Suppressor macrophage (primary cell): ENCODE measurements at places on chromosomes 4 and X.

DNA sequence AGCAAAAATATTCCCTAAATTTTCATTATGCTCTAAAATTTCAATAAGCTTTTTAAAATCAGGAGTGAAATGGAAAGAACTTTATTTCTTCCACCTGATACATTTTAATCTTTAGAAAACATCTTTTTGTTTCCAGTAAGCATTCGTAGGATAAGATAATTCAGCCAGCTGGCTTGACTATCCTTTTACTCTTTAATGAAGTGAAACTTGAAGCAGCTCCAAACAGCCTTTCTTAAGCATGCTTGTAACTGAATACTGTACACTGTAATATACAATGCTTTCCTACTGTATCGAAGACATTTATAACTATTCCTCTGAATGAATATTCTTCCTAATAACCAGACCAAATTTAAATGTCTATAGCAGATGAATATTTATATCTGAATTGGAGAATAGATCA lies 98.8 kb downstream of the KLHL4 start:
- DNase-seq, result no peak

DNA sequence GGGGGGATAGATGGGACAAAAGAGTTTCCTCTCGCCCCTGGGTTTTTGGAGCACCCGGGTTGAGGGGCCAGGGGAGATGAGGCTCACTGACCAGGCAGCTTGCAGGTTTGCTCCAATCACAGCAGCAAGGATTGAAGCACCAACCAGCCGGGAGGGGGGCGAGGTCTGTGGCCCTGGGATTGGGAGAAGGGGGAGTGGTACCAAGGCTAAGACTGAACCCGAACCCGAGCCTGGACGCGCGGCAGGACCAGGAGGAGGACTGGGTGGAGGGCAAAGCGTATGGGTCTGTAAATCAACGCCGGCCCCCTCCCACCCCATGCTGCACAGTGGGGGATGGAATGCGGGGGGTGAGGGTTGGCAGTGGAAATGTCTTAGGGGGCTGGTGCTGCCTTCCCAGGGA lies 3.5 kb downstream of the SOX3 start:
- no peak for DNase-seq

- DNase-seq, result no peak
Observed at GRCh38 chr4:66564901-66565651, 894.8 kb upstream of the EPHA5 start.

DNA sequence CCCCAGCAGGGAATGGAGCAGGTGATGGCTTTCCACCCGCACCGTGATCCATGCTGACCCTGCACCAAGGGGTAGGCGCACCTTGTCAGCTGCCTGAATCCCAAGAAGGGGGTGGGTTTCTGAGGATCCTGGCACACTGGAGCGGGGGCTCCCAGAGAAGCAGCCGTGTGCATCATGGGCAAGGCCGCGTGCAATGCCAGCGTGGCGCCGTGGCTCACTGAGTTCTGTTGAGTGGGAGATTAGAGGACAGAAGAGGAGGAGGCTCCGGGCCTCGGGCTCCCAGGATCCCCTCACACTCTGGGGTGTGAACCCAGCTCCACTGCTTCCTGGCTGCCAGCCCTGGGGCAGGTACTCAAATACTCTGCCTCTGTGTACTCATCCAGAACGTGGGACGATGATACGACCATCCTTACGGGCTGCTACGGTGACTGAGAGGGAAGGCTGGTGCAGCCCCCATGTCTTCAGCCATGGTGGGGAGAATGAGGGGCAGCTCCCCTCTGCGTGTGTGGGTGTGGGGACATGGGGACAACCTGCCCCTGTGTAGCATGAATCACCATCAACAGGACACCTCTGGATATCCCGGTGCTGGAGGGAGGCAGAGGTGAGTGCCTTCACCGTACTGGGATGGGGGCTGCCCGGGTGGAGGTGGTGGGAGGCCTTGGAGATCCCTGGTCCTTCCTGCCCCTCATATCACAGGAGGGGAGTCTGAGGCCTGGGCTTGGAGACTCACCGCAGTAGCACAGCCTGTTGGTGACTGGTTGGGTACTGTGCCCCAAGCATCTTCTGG lies 52.6 kb downstream of the CPZ start:
- no peak for DNase-seq

- no peak for DNase-seq
Observed at GRCh38 chr4:1371176-1372165, 24.5 kb downstream of the UVSSA start.

DNA sequence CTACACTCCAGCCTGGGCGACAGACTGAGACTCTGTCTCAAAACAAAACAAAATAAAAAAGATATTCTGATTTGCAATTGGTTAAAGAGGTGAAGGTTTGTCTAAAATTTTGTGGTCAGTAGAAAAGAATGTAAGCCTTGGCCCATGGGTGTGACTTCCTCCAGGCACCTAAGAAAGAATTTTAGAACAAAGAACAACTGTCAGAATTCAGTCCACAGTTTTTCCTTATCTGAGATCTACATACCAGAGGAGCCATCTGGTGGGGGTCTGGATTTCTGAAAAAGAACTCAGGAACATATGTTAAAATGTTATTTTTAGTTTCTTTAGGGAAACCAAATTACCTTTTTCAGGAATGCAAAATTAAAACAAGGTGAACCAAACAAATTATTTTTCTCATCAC lies 434.1 kb downstream of the ANKRD50 start:
- no peak for DNase-seq

DNA sequence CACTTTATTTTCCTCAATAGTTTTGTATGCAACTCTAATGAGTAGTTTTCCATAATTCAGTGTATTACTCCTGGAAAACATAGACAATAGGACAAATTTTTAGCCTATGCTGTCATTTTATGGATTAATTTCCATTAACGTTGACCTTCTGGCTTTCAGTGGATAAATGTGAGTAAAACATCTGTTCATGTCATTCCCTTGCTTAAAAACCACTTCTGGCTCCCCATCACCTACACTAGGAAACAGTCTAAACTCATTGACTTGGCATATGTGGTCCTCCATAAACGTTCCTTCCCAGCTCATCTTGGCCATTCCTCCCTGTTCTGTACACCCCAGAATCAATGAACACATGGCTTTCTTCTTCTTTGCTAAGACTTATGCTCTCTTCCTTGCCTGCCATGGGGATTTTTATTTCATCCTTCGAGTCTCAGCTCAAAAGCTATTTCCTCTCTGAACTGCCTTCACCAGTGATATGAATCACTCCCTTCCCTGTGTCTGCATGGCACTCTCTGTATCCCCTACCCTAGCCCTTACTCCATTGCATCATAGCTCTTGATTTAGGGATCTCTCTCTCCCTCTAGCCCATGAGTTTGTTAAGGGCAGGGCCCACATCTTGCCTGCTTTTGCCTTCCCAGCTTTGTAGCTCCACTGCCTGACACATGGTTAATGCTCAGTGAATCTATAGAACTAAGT lies 34.8 kb downstream of the DOCK11 start:
- peak; percentile 21 for DNase-seq

DNA sequence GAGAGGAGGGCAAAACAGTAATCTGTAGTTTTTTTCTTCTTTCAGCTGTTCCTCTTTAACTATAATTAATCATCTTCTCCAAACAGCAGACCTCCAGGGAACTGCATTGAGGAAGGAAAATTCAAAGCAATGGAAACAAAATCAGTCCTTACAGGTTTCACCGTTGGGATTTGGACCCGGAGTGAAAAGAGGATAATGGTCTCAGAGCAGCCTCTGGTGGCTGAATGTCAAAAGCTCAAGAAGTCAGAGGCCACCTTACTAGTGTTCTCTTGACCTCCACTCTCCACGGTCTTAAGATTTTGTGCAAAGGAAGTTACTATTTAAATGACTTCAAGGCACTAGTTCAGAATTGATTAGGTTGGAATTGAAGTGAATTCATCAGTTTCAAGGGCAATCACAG lies 16.0 kb upstream of the MID1 start:
- peak; percentile 20 for DNase-seq

GRCh38 chr4:42466273-42466844 lies 69.1 kb downstream of the SHISA3 start:
- DNase-seq, result no peak

DNA sequence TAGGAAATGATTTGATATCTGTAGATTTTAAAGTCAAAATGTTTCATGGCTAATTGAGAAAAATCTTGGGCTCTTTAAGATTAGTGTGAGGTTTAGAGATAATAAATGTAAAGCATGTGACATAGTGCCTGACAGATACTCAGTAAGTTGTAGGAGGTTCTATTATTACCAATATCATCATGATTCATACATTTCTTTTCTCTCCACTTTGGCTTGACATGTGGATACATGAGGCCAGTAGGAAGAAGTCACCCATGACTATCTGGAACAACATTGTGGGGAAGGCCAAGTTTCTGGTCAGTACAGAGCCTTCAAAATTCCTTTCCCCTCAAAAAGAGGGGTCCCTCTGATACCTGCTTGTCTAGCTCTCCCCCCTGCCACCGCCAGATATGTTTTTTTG lies 91.2 kb upstream of the SORBS2 start:
- DNase-seq, result peak; percentile 44

GRCh38 chr4:168803732-168804131 lies 206.3 kb downstream of the CBR4 start:
- no peak for DNase-seq

DNA sequence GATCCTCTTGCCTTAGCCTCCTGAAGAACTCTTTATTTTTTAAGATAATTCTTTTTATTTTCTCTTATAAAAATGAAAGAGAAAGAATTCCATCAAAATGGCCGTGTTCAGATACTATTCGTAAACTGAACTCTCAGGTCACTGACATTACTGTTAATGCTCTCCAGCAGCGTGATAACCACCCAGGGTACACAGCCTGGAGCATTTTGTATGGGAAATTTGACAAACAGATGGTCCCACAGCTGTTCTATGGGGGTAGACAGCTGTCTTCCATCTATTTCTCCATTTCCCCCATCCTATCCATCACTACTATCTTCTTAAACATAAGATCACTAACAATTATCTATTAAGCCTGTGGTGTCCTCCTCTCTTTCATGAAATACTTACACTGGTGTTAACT lies 47.8 kb downstream of the SYNPO2 start:
- DNase-seq, result no peak

DNA sequence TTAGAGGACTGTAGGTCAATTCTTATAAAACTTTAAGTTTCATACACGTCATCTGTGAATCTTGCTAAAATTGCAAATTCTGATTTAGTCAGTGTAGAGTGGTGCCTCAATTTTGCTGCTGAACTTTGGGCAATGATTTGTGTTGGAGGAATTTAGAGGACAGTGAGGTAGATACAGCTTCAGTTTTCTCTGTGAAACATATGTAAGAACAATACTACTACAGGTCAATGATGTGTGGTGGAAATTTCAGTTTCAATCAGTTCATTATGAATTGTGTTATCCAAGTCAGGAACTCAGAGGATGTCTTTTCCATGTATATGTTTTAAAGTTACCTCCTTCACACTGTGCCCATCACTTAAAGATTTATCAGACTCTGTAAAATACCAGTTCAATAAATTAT lies 1597.8 kb upstream of the PCDH10 start:
- DNase-seq, result no peak

GRCh38 chrX:138908577-138908976 lies 197.1 kb upstream of the FGF13 start:
- DNase-seq, result no peak

- peak; percentile 42 for DNase-seq
Observed at GRCh38 chrX:1516596-1517104, 20.3 kb downstream of the P2RY8 start.

- DNase-seq, result peak; percentile 62
Observed at GRCh38 chr4:75495476-75495875, 18.7 kb downstream of the RCHY1 start.

GRCh38 chr4:87213421-87214075 lies 6.9 kb downstream of the KLHL8 start:
- DNase-seq, result no peak

- DNase-seq, result peak; percentile 13
Observed at GRCh38 chr4:15366721-15367120, 61.1 kb upstream of the C1QTNF7 start.

GRCh38 chrX:147403040-147403439 lies 508.7 kb upstream of the FMR1 start:
- no peak for DNase-seq

- peak; percentile 7 for DNase-seq
Observed at GRCh38 chr4:82430964-82431745, 765 bp downstream of the ENOPH1 start.

- DNase-seq, result no peak
Observed at GRCh38 chrX:11105080-11105479, 6.1 kb upstream of the HCCS start.

DNA sequence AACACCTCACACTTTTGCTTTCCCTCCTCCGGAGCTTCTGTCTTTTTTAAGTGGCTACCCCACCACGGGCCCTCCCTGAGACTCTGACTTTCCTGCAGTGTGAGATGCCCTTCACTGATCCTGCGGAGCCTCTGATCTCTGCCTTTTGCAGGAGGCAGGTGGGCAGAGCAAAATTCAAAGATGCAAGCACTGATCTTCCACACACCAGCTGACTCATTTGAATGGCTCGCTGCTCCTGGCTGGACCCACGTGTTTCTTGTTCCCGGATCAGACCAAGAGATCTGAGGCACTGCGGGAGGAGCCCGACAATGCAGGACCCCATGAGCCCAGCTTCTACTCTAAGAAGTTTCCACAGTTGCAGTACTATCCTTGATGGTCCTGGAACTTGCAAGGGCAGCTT lies 1607.9 kb upstream of the TENM3 start:
- no peak for DNase-seq

GRCh38 chrX:137999552-137999951 lies 433.6 kb downstream of the ZIC3 start:
- no peak for DNase-seq

DNA sequence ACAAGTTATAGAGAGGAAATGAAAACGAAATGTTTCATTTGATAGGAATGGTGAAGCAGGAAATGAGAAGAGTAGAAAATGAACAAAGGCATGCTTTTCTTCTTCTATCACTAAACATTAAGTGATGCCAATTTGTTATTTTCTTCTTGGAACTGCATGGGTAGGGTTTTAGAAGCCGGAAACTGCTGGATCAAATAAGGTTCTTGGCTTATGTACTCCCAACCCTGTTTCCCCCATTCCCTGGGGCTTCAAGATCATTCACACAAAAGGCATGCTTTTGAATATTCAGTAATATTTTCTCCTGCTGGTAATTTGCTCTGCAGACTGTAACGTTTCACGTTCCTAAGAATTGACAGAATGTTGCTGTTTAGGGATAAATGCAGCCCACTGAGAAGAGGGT lies 224.1 kb downstream of the NLGN4X start:
- DNase-seq, result no peak

- no peak for DNase-seq
Observed at GRCh38 chr4:2728221-2728620, 27.9 kb downstream of the TNIP2 start.

DNA sequence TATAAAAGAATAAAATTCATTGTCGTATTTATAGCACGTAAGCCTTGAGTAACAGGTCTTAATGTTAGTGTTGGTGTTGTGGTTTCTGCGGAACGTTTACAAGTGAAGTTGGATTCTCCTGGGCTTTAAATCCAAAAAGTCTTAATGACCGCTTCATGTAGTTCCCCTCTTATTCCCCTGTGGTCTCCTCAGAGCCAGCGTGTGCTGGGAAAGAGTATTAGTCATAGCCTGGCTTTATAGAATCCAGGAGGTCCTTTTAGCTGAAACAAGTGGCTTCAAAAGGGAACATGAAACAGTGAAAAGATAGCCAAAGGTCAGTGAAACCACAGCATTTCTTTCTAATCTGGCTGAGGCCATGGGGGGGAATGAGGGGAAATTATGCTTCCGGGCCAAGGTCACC lies 79.1 kb downstream of the CLCN4 start:
- DNase-seq, result no peak
